Lung (tissue), 17 donors: ENCODE measurements at places on chromosomes 11 and 22. TPM values are rescaled to one million over a fixed set of nuclear protein-coding genes. Genes with fewer than 3 reads are reported as not detected.

DNA sequence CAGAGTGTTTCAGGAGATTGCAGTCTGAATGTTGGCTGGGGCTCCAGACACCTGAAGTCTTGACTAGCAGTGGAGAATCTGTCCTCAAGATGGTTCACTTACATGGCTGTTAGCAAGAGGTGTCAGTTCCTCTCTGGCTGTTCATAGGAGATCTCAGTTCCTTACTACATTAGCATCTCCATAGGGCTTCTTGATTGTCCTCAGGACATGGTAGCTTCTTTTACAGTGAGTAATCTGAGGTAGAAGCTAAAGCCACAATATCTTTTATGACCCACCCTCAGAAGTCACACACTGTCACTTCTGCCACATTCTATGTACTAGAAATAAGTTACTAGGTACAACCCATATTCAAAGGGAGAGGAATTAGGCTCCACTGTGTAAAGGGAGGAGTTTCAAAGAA lies 10.5 kb upstream of the PATL1 start:
- no peaks in the 10 kb centered on the region for H3K4me1 ChIP-seq
- DNase-seq: no peak
- no peak overlapping the region for H3K4me3 ChIP-seq
- H3K36me3 ChIP-seq: no peaks in the 10 kb centered on the region
- H3K27me3 ChIP-seq: no peaks in the 10 kb centered on the region

- H3K4me1 ChIP-seq: peaks cover 2% of the 10 kb centered on the region
- peak overlapping the region; percentile 45 for H3K27ac ChIP-seq
- no peaks in the 10 kb centered on the region for H3K27me3 ChIP-seq
- no peak for DNase-seq
- H3K36me3 ChIP-seq: no peaks in the 10 kb centered on the region
Measured at GRCh38 chr22:40534379-40535188, 101.9 kb downstream of the MRTFA start.

GRCh38 chr11:121559606-121560200 lies 106.9 kb upstream of the SORL1-AS1 start:
- H3K4me3 ChIP-seq: no peak overlapping the region
- DNase-seq: peak; percentile 49
- H3K27me3 ChIP-seq: no peaks in the 10 kb centered on the region

- peaks cover 43% of the 10 kb centered on the region for H3K36me3 ChIP-seq
- DNase-seq: no peak
- no peaks in the 10 kb centered on the region for H3K27me3 ChIP-seq
- H3K4me1 ChIP-seq: no peaks in the 10 kb centered on the region
Measured at GRCh38 chr11:18304745-18305144, 17.2 kb downstream of the HPS5 start.

DNA sequence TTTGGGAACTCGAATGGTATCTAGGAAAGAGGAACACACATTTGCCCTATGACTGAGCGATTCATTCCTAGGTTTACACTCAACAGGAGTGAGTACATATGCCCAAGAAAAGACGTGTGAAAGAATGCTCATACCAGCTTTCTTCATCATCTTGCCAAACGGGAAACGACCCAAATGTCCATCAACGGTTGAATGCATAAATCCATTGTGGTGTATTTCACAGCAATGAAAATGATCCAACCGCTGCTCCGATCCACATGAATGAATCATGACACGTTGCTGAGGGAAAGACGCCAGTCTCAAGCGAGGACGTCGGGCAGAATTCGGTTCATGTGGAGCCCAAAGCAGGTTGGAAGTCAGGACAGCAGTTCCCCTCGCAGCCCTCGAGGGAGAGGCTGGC lies 71.5 kb downstream of the CYTH4 start:
- H3K27ac ChIP-seq: no peak overlapping the region
- no peak for DNase-seq
- no peak overlapping the region for H3K4me3 ChIP-seq
- no peaks in the 10 kb centered on the region for H3K36me3 ChIP-seq

DNA sequence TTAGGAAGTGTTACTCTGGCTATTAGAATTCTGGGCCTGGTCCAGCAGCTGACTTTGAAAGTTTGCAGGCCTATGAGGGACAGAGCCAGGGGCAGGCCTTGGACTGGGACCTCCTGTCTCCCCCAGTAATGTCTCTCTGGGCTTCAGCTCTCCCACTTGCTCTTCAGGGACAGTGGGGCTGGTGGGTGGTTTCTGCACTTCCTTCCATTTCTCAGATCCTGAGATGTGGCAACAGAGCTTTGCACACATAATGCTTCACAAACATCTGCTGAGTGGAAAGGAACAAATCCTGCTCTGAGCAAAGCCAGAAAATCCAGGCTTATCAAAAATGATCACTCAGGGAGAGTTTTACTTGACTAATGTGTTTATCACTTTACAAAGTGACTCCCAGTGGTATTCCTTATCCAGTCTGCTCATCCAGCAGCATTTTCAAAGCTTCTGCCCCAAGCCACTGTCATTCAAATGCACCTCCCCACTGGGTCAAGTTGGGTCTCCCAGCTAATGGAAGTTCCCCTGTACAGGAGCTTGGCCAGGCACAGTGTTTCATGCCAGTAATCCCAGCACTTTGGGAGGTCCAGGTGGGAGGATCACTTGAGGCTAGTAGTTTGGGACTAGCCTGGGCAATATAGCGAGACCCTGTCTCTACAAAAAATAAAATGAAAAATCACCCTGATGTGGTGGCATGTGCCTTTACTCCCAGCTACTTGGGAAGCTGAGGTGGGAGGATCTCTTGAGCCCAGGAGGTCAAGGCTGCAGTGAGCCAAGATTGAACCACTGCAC lies 13.5 kb upstream of the OSBP2 start:
- H3K4me1 ChIP-seq: no peaks in the 10 kb centered on the region
- peaks cover 7% of the 10 kb centered on the region for H3K27me3 ChIP-seq
- H3K27ac ChIP-seq: no peak overlapping the region
- no peak for DNase-seq
- no peaks in the 10 kb centered on the region for H3K36me3 ChIP-seq
- no peak overlapping the region for H3K4me3 ChIP-seq

DNA sequence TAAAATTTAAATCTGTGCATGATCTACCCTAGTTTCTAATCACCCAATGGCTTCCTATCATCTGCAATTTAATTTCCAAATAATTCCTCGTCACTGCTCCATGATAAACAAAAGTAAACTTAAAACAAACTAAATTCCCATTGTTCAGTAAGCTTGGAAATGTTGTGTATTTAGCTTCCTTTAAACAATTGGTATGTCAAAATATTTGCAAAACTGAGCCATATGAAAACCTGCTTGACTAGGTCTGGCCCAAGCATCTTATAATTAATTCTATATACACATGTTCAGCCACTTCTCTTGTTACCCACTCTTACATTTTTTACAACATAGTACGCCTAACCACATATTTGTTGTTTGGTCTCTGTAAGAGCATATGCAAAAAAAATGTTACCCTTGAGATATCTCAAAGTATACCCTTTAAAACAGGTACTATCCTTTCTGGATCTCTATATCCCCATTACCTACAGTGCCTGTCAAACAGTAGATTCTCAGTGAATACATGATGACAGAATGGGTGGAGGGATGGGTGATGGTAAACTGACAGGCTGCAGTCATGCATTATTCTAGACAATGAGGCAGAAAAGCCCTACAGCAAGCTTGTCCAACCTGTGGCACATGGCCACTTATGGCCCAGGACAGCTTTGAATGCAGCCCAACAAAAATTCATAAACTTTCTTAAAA lies 1277.9 kb upstream of the TENM4 start:
- no peak overlapping the region for H3K4me3 ChIP-seq
- no peaks in the 10 kb centered on the region for H3K4me1 ChIP-seq
- no peaks in the 10 kb centered on the region for H3K36me3 ChIP-seq
- no peak overlapping the region for H3K27ac ChIP-seq

- no peak overlapping the region for H3K4me3 ChIP-seq
- H3K27me3 ChIP-seq: no peaks in the 10 kb centered on the region
- peaks cover 7% of the 10 kb centered on the region for H3K4me1 ChIP-seq
- H3K27ac ChIP-seq: no peak overlapping the region
- no peak for DNase-seq
Measured at GRCh38 chr22:37303821-37304274, 21.5 kb downstream of the CYTH4 start.

DERL3 gene
- total RNA-seq: 15.1 TPM

FIBIN gene
- total RNA-seq: 12.9 TPM

CTR9 gene
- total RNA-seq: 40.0 TPM
